ENCODE measurements at places on chromosomes 7 and 10.

DNA sequence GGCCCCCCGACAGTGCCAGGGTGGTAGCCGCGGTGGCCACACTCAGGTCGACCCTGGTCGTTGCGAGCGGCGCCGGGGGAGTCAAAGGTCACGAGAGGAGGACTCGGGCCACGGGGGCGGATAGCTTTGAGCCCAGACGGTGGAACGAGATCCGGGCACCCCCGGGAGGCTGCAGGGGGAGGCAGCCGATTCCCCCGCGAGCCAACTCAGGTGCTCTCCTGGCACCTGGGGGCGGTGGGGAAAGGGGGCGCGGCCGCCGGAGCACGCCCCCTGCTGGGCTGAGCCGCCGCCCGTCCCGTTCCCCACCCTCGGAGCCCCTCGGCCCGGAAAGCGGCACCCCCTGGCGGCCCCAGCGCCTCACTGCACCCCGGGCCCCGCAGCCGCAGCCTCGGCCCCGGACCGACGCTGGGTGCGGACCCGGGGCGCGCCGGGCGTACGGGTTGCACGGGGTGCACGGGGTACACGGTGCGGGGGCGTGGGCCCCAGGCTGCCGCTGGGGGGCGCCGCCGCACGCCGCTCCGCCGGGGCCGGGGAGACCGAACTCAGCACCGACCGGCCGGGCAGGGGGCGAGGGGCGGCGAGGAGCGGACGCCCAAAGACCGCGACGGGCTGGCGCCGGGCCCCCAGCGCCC, 521 bp upstream of the NYAP1 start:
- DNase-seq = peak; percentile 90

- DNase-seq = no peak
These were observed 12.5 kb upstream of the NKX6-2 start for GRCh38 chr10:132798403-132798802.

DNA sequence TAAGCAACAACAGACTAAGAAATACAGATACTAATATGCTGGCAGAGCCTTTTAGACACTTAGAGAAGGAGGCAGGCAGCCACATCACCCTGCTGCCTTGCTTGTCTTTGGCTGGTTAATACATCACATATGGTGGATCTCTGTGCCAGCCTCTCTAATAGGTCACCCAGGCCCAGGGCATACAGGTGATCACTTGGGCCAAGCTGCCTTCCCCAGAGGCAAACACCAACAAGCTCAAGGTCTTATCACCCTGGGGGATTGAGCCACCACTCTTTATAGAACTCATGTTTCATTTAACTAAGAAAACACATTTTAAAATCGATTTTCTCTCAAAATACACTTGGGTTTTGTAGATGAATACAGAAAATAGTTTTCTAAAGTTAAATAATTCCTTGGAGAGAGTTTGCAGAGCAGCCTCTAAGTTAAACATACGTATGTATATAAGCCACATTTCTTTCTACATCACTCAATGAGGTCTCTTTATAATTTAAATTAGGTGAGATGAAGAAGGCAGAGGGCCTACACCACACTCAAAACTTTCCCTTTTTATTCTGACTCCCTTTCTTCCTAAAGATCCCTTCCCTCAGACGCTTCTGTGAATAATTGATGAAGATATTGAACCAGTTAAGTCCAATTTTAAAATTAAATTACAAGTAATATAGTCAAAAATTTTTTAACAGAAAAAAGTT, 556.8 kb upstream of the GHITM start:
- DNase-seq = no peak

- DNase-seq = no peak
These were observed 6.7 kb upstream of the INHBA start for GRCh38 chr7:41709621-41710020.

DNA sequence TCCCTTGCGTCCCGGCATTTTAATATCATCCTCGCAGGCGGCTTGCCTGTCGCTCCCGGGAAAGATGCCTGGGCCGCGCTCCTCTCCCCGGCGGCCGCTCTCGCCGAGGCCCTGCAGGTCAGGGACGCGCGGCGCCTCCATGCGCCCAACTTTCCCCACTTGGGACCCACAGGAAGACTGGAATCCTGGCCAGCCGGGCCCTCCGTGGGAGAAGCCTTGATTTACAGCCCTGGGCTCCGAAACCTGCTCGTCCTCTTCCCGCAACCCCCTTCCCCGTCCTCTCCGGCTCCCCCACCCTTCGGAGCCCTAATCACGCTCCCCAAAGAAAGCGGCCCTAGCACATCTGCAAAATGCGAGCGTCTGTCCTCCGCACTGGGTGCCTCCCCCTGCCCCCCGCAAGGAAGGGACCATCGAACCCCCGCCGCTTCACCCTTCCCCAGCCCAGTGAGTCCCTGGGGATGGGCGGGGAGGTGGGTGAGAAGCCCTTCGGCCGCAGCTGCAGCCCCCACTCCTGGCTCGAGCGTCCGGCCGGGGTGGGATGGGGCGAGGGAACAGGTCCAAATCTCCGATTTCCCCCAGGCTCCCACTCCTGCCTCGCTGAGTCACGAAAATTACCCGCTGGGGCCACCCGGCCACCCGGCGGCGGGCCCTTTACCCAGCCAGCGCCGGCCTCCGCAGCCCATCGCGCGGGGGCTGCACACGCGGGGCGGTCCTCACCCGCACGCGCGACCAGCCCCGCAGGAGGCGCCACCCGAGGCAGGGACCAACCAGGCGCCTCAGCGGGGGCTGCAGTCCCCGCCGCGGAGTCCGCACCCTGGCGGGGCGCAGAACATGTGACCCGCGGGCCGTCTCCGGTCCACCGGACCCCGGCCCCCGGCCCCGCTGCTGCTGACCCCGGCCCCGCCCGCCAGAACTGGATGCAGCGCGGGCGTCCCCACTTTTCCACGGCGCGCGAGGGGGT, 695 bp downstream of the HSPA12A start:
- DNase-seq = no peak

All from activated CD4-positive, alpha-beta T cell treated with anti-CD3 and anti-CD28 coated beads for 36 hours (primary cell).